ENCODE measurements at places on chromosomes 13 and 19. TPM values are rescaled to one million over a fixed set of nuclear protein-coding genes. Genes with fewer than 3 reads are reported as not detected.

DNA sequence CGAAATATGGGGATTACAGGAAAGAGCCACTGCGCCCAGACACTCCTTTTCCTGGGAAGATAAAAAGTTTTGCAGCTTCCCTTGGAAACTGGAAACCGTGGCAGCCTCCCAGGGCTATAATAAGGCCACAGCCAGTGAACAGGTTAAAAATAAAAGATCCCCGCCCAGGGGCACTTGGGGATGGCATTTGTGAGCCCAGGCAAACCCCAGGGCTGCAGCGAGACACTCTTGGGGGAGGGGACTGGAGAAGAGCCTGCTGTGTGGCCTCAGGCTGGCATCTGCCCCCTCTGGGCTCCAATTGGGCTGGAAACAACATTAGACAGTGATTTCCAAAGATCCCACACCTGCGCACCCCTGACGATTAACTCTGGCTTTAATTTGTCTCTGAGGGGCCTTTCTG is 11.2 kb downstream of the FEM1A start:
- H3K4me1 ChIP-seq = no peaks in the 10 kb centered on the region
- H3K4me3 ChIP-seq = no peak overlapping the region
- no peak for DNase-seq
- no peak overlapping the region for H3K27ac ChIP-seq
- H3K36me3 ChIP-seq = peaks cover 4% of the 10 kb centered on the region

GRCh38 chr13:99803141-99803540 is 168.4 kb downstream of the ZIC5 start:
- no peaks in the 10 kb centered on the region for H3K27me3 ChIP-seq
- H3K4me3 ChIP-seq = no peak overlapping the region
- no peak for DNase-seq
- H3K27ac ChIP-seq = no peak overlapping the region
- no peaks in the 10 kb centered on the region for H3K4me1 ChIP-seq
- no peaks in the 10 kb centered on the region for H3K36me3 ChIP-seq

C19orf38 gene
- total RNA-seq = 1.1 TPM

DNA sequence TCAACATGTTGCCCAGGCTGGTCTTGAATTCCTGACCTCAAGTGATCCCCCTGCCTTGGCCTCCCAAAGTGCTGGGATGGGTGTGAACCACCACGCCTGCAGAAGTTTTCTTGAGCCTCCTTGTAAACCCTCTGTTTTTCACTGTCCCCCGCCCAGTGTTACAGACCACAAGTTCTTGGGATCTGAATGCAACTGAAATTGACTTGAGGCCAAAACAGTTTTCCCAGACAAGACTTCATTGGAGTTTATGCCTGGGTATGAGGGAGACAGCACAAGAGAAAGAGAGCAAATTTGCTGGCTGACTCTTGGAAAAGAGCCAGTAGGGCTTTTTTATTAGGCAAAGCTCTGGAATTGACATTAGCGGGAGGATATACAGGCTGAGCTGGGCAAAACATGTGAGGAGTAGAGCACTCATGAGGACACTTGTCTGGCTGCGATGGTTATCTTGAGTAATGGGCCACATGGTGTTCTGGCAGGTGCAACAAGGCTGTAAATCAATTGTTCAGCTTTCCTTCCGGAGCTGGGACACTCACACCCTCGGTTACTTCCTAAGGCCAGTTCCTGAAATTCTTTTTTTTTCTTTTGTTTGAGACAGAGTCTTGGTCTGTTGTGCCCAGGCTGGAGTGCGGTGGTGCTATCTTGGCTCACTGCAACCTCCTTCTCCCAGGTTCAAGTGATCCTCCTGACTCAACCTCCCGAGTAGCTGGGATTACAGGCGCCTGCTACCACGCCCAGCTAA is 12.7 kb upstream of the HNRNPL start:
- peaks cover 52% of the 10 kb centered on the region for H3K4me1 ChIP-seq
- DNase-seq = no peak
- H3K36me3 ChIP-seq = peaks cover 23% of the 10 kb centered on the region
- no peak overlapping the region for H3K27ac ChIP-seq
- no peaks in the 10 kb centered on the region for H3K27me3 ChIP-seq
- no peak overlapping the region for H3K4me3 ChIP-seq

Measured in activated CD8-positive, alpha-beta T cell treated with anti-CD3 and anti-CD28 coated beads, Interleukin-2, amount 10 ng/mL, durations not matched to agents 7 days and 5 days (primary cell).